ENCODE measurements at places on chromosomes 4 and X.

- no peaks in the 10 kb centered on the region for H3K27me3 ChIP-seq
- H3K4me1 ChIP-seq, result no peaks in the 10 kb centered on the region
- no peak overlapping the region for H3K27ac ChIP-seq
- H3K4me3 ChIP-seq, result no peak overlapping the region
- no peaks in the 10 kb centered on the region for H3K36me3 ChIP-seq
- DNase-seq, result no peak
Measured at GRCh38 chr4:76058302-76058701, 16.2 kb upstream of the ART3 start.

GRCh38 chr4:122065915-122066314 lies 86.2 kb upstream of the BLTP1 start:
- no peak for DNase-seq
- H3K4me1 ChIP-seq, result no peaks in the 10 kb centered on the region
- no peak overlapping the region for H3K27ac ChIP-seq
- no peaks in the 10 kb centered on the region for H3K27me3 ChIP-seq

DNA sequence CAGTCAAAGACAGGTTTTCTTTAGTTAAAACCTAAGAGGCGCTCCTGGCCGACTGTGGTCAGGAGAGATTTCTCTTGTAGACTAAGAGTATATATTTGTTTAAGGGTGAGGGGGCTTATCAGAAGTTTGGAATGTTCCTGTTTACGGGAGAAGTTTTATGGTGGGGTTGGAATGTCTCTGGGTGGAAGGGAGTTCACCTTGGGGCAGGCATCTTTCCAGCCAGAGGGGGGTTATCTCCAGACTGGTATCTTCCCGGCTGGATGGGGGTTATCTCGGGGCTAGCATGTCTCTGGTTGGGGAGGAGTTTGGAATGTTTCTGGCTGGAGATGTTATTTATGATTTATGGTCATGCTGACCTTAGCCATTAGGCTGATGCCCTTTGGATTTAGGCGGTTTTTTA lies 116.0 kb downstream of the COX7B2 start:
- H3K4me1 ChIP-seq, result no peaks in the 10 kb centered on the region
- H3K27me3 ChIP-seq, result no peaks in the 10 kb centered on the region
- DNase-seq, result no peak
- no peaks in the 10 kb centered on the region for H3K36me3 ChIP-seq
- no peak overlapping the region for H3K27ac ChIP-seq

DNA sequence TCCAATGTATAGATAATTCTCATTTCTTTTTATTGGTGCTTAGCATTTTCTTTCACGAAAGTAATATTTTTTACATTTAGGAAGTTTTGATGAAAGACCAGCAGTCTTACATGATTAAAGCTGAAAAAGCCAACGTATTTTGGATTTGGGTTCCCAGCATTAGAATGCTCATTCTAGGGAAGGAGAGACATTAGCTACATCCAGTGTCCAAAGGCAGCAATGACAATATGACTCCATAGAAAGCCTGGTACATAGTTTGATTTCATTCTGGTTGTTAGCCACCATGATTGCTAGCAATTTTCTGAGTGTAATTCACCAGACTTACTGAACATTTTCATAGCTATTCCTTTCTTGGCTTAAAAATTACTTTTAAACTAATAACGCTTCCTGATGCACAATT lies 1397.5 kb downstream of the PCDH7 start:
- no peak overlapping the region for H3K4me3 ChIP-seq
- H3K4me1 ChIP-seq, result no peaks in the 10 kb centered on the region

DNA sequence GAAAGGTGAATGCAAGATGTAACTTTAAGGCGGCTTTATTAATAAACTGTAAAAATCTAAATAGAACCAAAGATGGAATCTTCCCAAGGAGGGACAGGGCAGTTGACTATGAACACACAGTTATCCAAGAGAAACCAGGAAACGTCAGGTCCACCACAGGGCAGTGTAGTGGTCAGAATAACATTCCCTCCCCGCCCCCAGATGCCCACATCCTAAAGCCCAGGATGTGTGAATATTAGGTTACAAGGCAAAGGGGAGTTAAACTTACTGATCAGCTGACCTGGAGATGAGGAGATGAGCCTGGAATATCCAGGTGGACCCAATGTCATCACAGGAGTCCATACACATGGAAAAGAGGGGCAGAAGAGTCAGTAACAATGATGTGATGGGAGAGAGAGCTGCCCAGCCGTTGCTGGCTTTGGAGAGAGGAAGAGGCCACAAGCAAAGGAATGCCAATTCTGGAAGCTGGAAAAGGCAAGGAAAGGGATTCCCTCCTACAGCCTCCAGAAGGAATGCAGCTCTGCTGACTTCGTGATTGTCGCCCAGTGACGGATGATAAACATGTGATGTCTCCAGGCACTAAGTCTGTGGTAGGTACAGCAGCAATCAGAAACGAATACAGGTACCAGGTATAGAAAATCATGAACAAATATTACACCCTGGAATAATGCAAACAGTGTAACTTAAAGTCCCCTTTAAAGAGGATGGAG lies 5.2 kb downstream of the SH3KBP1 start:
- H3K27ac ChIP-seq, result no peak overlapping the region
- H3K4me1 ChIP-seq, result peaks cover 32% of the 10 kb centered on the region
- H3K27me3 ChIP-seq, result no peaks in the 10 kb centered on the region
- DNase-seq, result no peak

DNA sequence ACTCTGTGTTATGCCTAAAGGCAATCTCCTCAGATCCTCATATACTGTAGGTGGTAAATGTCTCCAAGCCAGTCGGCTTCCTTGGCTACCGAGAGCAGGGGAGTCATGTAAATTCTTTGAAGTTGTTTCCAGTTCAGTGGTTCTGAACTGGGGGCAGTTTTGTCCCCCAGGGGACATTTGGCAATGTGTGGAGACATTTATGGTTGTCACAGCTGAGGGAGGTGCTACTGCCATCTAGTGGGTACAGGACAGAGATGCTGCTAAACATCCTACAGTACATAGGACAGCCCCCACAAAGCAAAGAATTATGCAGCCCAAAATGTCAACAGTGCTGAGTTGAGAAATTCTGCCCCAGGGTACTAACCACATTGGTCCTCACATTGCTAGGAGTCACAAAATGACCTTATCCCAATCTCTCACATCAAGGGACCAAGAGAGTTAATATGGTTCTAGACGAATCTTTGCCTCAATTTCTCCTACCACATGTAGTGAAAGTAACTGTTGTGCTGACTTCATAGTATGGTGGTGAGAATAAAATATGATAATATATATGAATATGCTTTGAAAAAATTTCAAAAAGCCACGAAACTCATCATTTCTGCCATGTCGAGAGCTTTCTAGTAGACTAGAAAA lies 104.4 kb upstream of the ARHGAP24 start:
- no peaks in the 10 kb centered on the region for H3K27me3 ChIP-seq
- H3K4me1 ChIP-seq, result no peaks in the 10 kb centered on the region
- no peak for DNase-seq
- no peaks in the 10 kb centered on the region for H3K36me3 ChIP-seq
- no peak overlapping the region for H3K27ac ChIP-seq
- no peak overlapping the region for H3K4me3 ChIP-seq

DNA sequence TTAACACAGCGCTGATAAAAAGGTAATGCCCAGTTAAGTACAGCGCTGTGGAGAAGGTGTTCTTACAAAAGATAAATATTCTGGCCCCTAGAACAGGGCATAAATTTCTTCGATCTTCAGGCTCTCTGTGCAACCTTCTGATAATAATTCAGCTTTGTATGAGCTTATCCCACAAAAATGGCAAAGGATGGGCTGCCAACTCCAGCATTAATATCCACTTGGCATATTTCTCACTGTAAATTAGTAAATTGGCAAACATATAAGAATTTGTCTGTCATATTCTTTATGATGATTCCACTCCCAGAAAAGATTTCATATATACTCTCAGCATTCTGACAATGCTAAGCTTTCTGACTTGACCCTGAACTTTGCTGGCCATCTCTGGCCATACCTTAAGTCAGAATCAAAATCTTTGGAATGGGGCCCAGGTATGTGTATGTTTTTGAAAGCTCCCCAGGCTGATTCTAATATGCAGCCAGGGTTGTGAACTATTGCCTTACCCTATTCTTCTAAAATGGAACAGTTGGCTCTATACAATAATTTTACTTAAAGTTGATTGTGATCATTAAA lies 134.8 kb downstream of the FRYL start:
- H3K27ac ChIP-seq, result no peak overlapping the region
- no peaks in the 10 kb centered on the region for H3K27me3 ChIP-seq
- H3K36me3 ChIP-seq, result no peaks in the 10 kb centered on the region
- peaks cover 2% of the 10 kb centered on the region for H3K4me1 ChIP-seq
- no peak for DNase-seq

DNA sequence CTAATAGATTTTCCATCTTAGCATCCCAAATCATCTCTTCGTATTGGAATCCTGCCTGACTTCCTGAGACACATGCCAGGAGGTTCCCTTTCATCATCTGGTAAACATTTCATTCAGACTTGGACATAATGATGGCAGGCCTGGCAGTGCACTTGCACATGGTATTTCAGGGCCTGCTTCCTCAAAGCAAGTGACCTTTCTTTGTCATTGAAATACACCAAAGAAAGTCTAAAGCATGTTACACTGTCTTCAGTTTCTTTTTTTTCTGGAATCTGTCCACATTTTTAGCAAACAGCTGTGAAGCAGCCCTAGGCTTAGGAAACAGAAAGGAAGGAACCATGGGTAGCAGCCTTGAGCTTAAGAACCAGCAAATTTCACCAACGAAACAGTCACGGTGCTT lies 205.9 kb upstream of the VCX start:
- H3K4me3 ChIP-seq, result no peak overlapping the region
- no peaks in the 10 kb centered on the region for H3K27me3 ChIP-seq
- DNase-seq, result no peak
- no peaks in the 10 kb centered on the region for H3K4me1 ChIP-seq

DNA sequence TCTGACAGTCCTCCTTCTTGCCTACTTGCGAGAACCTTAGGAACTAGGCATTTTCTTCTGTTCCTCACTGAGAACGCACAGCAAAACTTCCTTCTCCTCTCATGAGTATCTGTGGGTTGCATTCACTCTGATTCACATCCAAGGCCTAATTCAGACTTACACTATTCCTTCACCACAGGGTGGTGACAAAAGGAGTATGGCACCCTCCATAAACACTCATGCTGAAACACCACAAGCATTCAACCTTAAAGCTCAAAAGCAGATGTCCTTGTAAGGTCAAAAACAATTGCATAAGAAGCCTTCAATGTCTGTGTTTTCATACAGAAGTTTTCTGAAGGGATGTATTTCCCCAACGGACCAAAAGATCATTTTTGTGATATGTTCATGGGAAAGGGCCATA lies 147.3 kb downstream of the CORIN start:
- no peaks in the 10 kb centered on the region for H3K4me1 ChIP-seq
- no peak overlapping the region for H3K27ac ChIP-seq
- no peak for DNase-seq
- H3K36me3 ChIP-seq, result no peaks in the 10 kb centered on the region

Data from T-cell (primary cell).